NCI-H2081 treated with DMSO at 0.1 percent for 48 hours (cell line): ENCODE measurements at places on chromosomes 5 and 9.

DNA sequence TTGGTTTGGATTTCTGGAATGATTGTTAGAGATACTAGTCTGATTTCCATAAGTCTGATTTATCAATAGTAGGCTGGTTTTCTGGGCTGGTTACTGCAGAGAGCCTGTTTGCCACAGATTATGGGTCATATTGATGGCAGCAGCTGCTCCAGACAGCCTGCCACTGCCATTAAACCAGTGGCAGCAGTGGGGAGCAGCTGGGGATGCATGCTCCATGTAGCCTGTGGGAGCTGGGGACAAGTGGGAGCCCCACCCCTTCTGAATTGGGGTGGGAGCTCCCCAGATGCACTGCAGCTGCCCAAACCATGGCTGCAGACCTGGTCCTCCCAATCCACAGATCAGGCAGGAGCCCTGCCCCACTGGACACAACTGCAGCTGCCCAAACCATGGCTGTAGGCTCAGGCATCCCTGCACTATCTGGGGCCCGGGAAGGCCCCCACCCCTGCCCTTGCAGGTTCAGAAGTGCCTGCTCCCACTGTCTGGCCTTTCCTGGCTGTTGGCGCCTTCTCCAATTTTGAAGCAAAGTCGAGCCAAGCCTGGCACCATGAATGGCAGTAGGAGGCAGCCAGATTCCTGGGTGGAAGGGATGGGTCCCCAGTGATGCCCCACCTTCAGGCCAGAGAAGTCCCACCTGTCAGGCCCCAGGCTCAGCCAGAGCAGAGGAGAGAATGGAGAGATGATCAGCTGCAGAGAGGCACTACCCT is 402.9 kb upstream of the TYRP1 start:
- DNase-seq = no peak

DNA sequence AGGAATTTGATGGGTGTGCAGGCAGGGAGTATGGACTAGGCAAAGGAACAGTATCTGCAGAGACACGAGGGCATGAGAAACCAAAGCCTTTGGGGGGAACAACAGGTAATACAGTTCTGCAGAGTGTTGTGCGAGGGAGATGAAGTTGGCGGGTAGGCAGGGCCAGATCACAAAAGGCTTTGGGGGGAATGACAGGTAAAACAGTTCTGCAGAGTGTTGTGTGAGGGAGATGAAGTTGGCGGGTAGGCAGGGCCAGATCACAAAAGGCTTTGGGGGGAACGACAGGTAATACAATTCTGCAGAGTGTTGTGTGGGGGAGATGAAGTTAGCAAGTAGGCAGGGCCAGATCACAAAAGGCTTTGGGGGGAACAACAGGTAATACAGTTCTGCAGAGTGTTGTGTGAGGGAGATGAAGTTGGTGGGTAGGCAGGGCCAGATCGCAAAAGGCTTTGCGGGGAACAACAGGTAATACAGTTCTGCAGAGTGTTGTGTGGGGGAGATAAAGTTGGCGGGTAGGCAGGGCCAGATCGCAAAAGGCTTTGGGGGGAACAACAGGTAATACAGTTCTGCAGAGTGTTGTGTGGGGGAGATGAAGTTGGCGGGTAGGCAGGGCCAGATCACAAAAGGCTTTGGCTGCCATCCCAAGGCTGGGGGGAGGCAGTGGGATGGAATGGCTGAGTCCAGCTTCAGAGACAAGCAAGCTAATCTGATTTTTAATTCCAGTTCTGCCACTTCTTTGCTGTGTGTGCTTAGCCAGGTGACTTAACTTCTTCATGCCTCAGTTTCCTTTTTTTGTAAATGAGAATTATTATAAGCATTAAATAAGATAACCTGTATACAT is 33.0 kb downstream of the FRMPD1 start:
- no peak for DNase-seq

GRCh38 chr5:42621662-42622061 is 135.0 kb upstream of the CCDC152 start:
- DNase-seq = no peak

- no peak for DNase-seq
These were observed 4.0 kb downstream of the TUT7 start for GRCh38 chr9:86350006-86350760.

- DNase-seq = no peak
These were observed 141.6 kb downstream of the OLFM1 start for GRCh38 chr9:135228983-135229625.

DNA sequence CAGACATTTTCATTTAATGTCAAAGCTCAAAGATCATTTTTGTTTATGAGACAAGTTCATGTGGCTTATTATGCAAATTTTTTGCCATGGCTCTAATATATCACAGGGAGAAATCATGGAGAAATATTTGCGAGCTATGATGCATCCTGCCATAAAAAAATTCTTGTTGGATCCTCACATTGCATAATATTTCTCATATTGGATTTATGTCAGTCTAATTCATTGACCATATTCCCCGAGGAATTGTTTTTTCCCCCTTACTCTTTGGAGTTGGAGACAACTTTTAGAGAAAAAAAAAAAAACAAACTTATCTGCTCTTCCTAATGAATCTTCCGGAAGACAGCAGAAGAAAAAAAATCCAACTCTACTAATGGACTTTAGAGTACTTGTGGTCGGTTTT is 4.3 kb downstream of the ZNF462 start:
- DNase-seq = no peak

DNA sequence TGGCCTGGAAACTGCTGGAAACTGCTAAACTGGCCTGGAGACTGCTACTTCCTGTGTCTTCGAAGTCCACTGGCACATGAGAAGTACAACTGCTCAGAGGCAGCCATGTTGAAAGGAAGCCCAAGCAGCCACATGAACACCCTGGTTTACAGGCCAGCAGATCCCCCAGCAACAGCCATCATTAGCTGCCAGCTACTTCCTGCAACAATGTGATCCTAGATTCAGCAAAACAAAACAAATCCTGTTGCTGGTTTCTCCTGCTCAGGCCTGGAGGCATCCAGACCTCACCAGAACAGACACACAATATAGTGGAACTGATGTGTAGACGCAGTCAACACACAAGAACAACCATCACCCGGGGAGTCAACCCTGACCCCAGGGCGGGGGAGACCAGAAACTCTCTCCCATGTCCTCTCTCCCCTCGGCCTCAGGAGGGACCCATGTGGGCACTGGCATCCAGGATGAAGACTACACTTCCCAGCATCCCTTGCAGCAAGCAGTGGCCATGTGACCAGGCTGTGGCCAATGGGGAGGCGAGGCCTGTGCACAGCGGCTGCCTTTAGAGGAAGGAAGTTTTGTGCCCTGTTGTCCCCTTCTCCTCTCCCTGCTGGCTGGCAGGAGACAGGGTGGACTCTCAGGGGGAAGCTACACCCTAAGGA is 9.2 kb upstream of the LCN15 start:
- no peak for DNase-seq

GRCh38 chr9:33852216-33852826 is 35.4 kb downstream of the UBE2R2 start:
- DNase-seq = no peak

GRCh38 chr5:125634216-125634835 is 788.9 kb upstream of the GRAMD2B start:
- peak; percentile 70 for DNase-seq

GRCh38 chr9:9478741-9479140 is 1134.1 kb downstream of the PTPRD start:
- no peak for DNase-seq

GRCh38 chr5:68339921-68340321 is 124.4 kb downstream of the PIK3R1 start:
- DNase-seq = no peak

DNA sequence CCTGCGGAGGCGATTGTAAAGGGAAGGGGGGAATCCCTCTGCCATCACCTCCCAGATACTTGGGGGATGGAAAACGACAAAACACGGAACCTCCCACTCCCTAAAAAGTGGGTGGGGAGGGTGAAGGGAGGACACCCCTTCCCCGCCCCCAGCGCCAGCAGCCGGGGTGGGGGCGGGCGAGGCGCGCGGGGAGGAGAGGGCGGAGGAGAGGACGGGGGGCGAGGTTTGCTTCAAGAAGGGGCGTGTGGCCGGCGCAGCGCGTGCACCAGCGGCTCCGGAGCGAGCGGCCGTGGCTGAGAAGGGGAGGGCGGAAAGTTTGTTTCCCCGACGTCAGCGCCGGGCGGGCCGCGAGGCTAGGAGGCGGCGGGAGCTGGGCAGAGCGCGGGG is at the start of gene PRRX2:
Gene PRRX2, plus strand, starts transcription at position 259 of the 387 bp plus-strand sequence. CDS start 221 bp downstream, outside the sequence.
- DNase-seq = no peak

DNA sequence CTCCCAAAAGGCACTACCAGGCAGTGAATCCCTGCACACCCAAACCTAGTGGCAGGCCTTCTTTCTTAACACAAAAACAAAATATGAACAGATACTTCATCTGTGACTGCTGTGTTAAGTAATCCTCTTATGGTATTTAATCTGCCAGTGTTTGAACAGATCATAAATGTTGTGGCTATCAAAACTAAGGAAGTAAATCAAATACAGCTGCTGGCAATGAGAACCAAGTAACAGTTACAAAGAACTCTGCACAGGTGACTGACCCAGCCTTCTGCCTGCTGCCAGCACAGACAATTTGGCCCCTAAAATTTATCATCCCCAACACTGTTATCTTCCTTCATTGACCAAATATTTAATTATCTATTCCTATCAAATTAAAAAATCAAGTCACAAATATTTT is 78.0 kb downstream of the GNAQ start:
- DNase-seq = no peak

GRCh38 chr5:171415115-171415730 is 4.2 kb upstream of the FGF18 start:
- DNase-seq = no peak

DNA sequence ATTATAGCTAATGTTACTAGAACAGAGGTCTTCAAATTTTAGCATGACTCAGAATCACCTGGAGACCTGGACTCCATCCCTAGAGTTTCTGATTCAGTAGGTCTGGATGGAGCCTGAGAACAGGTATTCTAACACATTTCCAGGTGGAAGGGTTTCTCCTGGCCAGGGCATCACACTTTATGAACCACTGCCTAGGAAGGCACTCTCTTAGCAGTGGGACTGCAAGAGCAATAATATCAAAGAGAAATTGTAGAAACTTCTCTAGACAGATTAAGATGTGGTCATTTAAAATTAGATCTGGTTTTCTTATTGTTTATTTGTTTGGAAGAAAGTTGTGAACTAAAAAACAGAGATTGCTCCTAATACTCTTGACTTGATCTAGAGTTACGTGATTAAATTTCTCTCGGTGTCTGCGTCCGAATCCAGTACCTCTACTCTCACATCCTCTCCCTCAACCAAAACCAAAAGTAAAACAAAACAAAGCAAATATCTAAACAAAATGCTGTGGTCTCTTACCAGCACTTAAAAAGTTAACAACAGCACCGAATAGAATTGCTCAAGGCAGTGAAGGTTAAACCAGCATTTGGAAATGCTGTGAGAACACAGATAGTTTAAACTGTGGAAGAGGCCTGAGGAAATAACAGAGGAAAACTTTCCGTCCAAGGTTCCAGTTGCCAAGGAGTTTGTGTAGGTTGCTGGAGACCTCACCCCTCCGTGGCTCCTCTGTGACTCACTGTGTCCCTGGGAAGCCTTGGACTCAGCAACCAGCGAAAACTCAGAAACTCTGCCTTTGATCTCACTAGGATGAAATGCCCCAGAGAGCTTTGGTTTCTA is 193.4 kb downstream of the ARRDC3 start:
- no peak for DNase-seq

- DNase-seq = no peak
These were observed 158.1 kb upstream of the HMHB1 start for GRCh38 chr5:143653766-143654282.

DNA sequence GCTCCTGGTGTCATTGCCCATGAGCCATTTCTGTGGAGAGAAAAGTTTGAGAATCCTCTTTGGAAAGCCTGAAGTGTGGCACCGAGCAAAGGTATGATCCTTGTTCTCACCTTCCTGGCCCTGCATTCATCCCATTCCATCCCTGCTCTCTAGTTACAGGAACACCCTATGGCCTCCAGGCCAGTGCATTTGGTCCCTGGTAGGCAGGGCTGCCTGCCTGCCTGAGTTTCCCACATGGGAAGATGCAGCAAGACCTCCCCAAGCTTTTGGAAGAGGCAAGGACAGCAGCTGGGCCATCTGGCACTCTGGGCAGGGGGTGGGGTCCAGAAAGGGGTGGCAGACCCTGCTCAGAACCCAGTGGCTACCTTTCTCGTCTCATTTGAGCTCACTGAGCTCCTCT is 24.5 kb downstream of the IGIP start:
- DNase-seq = no peak

GRCh38 chr9:36165826-36166167 is 3.4 kb upstream of the CCIN start:
- no peak for DNase-seq

DNA sequence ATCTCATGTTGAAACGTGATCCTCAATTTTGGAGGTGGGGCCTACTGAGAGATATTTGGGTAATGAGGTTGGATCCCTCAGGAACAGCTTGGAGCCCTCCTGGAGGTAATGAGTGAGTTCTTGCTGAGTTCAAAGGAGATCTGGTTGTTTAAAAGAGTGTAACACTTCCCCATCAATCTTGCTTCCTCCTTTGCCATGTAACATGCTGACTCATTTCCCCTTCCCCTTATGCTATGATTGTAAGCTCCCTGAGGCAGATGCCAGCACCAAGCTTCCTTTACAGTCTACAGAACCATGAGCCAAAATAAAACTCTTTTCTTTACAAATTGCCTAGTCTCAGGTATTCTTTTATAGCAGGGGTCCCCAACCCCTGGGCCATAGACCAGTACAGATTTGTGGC is 352.3 kb downstream of the SLCO4C1 start:
- no peak for DNase-seq

- DNase-seq = peak; percentile 31
These were observed 1.7 kb upstream of the FAM163B start for GRCh38 chr9:133610845-133611244.

DNA sequence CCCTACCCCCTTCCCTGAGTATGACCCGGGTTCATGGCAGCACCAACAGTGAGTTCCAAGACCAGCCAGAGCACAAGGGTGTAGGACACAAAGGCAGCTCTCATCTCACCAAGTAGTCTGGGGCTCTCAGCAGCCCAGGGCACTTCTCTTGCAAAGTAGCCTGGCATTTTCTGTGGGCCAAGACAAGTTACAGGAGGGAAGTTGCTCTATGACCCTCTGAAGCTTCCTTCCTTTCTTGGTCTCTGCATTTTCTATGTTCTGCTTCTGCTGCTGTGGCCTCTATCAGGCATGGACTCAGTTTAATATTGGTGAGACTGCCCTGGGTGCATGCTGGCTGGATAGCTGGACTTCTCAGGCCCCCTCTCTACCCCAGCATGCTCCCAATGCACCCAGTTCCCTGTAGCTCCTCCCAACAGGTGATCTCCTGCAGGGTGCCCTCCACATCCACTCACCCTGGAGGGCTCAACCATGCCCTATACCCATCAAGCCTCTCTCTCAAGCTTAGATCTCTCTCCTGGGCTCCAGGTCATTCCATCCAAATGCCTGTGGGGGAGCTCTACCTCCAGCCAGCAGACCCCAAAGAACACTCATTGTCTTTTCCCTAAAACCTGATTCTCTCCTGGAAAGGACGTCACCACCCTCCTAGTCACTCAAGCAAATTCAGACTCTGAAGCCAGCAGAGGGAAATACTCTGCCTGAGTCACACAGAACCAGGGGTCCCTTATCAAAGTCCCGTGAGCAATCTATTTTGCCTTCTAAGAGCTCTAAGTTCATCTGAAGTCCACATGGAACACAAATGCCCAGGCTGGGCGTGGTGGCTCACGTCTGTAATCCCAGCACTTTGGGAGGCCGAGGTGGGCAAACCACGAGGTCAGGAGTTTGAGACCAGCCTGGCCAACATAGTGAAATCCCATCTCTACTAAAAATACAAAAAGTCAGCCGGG is 13.8 kb downstream of the TBC1D2 start:
- DNase-seq = no peak

GRCh38 chr5:65874241-65874640 is 52.1 kb upstream of the ERBIN start:
- no peak for DNase-seq
